ENCODE measurements at places on chromosomes 7 and 10. TPM values are rescaled to one million over a fixed set of nuclear protein-coding genes. Genes with fewer than 3 reads are reported as not detected.

DNA sequence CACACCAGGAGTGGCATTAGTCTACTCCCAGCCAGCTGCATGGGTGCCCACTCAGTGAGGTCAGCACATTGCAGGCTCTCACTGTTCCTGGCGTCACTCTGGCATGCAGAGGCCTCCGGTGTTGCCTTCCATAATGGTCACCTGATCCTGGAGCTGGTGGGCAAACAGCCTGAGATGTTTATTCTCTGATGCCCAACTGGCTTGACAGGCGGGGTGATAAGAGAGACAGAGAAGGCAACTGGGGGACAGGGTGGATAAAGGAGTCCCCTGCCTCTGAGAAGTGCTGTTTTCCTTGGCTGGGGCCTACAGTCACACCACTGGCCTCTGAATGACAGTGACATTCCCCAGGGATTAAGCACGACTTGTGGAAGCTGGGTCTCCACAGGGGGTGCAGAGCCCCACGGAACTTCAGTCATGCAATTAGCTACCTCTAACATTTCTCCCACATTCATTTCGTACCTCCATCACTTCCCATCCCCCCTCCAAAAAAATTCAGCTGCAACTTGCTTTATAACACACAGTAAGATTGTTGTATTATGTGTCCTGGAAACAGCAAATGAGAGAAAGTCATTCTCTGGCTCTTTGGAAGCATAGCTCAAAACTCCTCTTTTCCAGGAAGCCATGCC is 7.1 kb upstream of the RBM20 start:
- H3K4me3 ChIP-seq: no peak overlapping the region
- H3K4me1 ChIP-seq: peaks cover 7% of the 10 kb centered on the region
- no peak overlapping the region for H3K27ac ChIP-seq
- peaks cover 37% of the 10 kb centered on the region for H3K27me3 ChIP-seq
- DNase-seq: no peak
- H3K36me3 ChIP-seq: no peaks in the 10 kb centered on the region

- no peak overlapping the region for H3K4me3 ChIP-seq
- H3K36me3 ChIP-seq: no peaks in the 10 kb centered on the region
- no peaks in the 10 kb centered on the region for H3K4me1 ChIP-seq
Observed at GRCh38 chr10:19111501-19112267, 63.1 kb downstream of the MALRD1 start.

- no peak overlapping the region for H3K4me3 ChIP-seq
- H3K27me3 ChIP-seq: no peaks in the 10 kb centered on the region
- no peak overlapping the region for H3K27ac ChIP-seq
- no peak for DNase-seq
- no peaks in the 10 kb centered on the region for H3K36me3 ChIP-seq
Observed at GRCh38 chr10:80894797-80895467, 357.2 kb downstream of the SH2D4B start.

DNA sequence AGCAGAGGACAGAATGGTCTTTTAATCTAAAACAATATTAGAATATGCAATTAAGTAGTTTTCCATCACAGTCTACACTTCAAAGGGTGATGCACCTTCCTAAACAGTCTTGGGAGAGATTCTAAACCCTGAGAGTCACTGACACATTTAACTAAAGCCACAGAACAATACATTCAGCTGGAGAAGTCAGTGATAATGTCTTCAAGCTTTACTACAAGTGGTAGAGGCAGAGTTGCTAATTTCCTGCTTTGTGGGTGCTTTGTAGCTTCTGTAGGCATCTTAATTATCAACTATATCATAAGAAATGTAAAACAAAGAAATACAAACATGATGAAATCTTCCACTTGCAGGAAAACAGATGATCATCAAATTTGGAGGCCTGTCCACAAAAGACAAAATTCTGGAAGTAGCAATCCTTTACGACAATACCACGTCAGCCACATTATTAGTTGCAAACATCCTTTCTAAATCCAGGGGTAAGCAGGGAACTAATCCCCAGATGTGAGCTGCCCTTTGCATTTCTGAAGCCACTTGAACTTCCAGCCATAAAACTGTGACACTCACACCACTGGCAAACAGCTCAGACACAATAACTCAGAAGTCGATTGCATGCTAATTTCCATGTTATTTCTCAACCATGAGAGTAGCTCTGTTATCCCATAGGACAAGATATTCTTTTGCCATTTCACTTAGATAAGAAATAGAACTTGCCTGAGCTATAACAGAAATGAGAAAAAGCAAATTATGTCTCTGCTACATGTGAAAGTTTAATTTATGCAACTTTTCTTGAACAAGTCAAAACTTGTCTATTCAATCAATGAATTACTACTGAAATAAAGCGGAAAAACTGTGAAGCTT is 212.2 kb downstream of the FAM107B start:
- H3K4me1 ChIP-seq: peaks cover 89% of the 10 kb centered on the region
- peak overlapping the region; percentile 89 for H3K27ac ChIP-seq
- peaks cover 40% of the 10 kb centered on the region for H3K36me3 ChIP-seq
- no peaks in the 10 kb centered on the region for H3K27me3 ChIP-seq

- no peaks in the 10 kb centered on the region for H3K27me3 ChIP-seq
- no peak for DNase-seq
- H3K4me1 ChIP-seq: peaks cover 16% of the 10 kb centered on the region
- no peak overlapping the region for H3K27ac ChIP-seq
- peaks cover 3% of the 10 kb centered on the region for H3K36me3 ChIP-seq
- H3K4me3 ChIP-seq: no peak overlapping the region
Observed at GRCh38 chr10:103663802-103664201, 170.3 kb downstream of the NEURL1 start.

GRCh38 chr10:125370578-125370977 is 210.2 kb upstream of the CTBP2 start:
- H3K36me3 ChIP-seq: no peaks in the 10 kb centered on the region
- no peaks in the 10 kb centered on the region for H3K4me1 ChIP-seq
- no peaks in the 10 kb centered on the region for H3K27me3 ChIP-seq
- H3K27ac ChIP-seq: no peak overlapping the region

- DNase-seq: peak; percentile 53
- H3K4me3 ChIP-seq: no peak overlapping the region
- H3K36me3 ChIP-seq: no peaks in the 10 kb centered on the region
- H3K27ac ChIP-seq: no peak overlapping the region
Observed at GRCh38 chr10:36888925-36889573, 236.3 kb upstream of the ANKRD30A start.

DNA sequence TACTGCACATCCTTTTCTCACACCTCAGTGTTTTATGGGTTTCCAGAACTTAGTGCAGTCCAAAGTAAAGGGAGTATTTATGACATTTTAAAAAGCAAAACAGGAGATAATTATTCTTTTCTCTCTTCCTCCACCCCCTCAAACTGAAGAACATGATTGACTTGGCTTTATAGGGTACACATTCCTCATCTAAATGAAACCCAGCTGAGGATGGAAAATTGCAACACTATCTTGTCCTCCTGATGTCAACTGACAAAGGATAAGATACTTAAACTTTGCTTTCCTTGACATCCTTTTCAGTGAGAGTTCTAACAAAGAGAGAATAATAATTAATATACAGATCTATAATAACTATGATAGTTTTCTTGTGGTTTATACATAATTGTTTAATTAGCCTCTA is 299.1 kb downstream of the BBS9 start:
- no peaks in the 10 kb centered on the region for H3K27me3 ChIP-seq
- no peaks in the 10 kb centered on the region for H3K4me1 ChIP-seq
- H3K4me3 ChIP-seq: no peak overlapping the region
- no peaks in the 10 kb centered on the region for H3K36me3 ChIP-seq

- peaks cover 27% of the 10 kb centered on the region for H3K4me1 ChIP-seq
- peak overlapping the region; percentile 6 for H3K27ac ChIP-seq
- peak; percentile 75 for DNase-seq
- no peaks in the 10 kb centered on the region for H3K36me3 ChIP-seq
- peak overlapping the region; percentile 41 for H3K4me3 ChIP-seq
Observed at GRCh38 chr7:25851332-25852210, 300.4 kb upstream of the NFE2L3 start.

DNA sequence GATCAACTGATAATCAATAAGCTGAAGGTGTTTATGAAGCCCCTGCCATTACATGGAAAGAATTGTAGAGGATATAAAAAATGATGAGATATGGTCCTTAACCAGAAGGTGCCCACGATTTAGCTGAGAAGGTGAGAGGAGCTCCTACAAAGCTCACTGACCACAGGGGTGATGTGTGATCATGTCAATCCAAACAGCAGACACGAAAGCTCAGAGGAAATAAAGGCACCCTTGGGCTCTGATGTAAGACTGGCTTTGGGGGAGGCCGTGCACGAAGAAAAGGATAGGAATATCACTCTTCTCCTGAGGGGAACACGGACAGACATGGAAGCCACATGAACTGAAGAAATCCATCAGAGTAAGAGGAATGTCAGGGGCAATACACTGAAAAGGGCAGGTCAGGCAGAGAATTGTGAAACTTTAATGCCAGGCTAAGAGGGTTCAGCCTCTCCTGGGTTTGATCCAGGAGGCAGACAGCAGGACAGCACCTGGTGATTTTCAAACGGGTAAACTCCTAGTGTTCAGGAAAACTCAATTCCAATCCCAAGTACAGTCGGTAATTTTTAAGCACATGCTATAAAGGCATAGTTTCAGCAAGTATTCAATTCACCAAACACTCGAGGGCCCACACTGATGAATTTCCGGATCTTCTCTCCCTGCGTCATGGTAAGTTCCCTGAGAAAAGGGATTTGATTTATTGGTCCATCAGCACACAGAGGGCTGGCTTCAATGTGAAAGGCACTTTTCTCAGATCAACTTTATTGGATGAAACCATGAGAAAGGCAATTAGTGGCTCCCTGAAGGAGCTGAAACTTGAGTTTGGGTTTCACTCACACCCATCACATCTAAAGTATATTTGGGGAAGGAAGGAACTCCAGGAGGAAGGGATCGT is 163.8 kb downstream of the PRPF18 start:
- H3K27ac ChIP-seq: no peak overlapping the region
- H3K4me3 ChIP-seq: no peak overlapping the region
- H3K4me1 ChIP-seq: no peaks in the 10 kb centered on the region
- no peak for DNase-seq
- H3K27me3 ChIP-seq: peaks cover 38% of the 10 kb centered on the region

- peaks cover 10% of the 10 kb centered on the region for H3K4me1 ChIP-seq
- peaks cover 59% of the 10 kb centered on the region for H3K27me3 ChIP-seq
- peaks cover 2% of the 10 kb centered on the region for H3K36me3 ChIP-seq
- peak overlapping the region; percentile 60 for H3K4me3 ChIP-seq
- no peak for DNase-seq
Observed at GRCh38 chr7:22357311-22358175, 589 bp upstream of the RAPGEF5 start.

GRCh38 chr10:32333849-32334248 is 13.1 kb downstream of the EPC1 start:
- peaks cover 78% of the 10 kb centered on the region for H3K4me1 ChIP-seq
- peak overlapping the region; percentile 56 for H3K4me3 ChIP-seq
- no peak for DNase-seq
- H3K27ac ChIP-seq: peak overlapping the region; percentile 81

DNA sequence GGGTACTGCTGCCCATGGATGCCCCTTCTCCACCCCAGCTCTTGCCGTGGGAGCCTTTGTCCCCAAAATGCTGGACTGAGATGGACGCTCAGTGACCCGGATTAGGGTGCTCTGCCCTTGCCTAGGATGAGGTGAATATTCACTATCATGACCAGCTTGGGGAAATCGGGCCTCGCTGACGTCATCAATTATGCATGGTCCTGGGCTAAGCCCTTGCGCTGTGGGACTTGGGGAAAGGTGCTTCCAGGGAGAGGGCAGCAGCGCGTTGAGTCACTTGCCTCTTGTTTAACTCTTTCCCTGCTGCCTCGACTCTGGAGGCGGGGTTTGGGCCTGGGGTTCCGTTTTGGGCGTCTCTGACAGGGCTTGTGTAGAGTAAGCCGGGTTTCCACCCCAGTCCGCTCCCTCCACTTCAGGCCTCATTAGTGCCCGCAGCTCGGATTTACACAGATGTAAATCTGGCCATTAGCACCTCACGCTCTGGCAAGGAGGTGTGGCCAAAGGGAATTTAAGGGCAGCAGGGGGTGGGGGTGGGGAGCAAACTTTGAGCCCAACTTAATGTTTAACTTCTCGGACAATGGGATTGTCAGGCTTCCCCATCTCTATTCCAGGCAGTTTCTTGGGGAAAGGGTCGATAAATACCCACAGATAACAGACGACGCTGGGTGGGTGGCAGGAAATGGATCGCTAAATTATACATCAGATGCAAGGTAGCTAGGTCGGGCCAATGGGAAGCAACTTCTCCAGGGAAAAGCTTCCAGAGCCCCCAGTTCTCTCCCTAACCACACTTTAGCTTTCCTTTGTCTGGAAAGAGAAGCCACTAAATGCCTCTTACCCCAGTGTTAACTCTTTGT is 51.3 kb upstream of the TCF7L2 start:
- DNase-seq: no peak
- no peaks in the 10 kb centered on the region for H3K36me3 ChIP-seq
- H3K27ac ChIP-seq: no peak overlapping the region
- H3K4me3 ChIP-seq: no peak overlapping the region
- H3K4me1 ChIP-seq: no peaks in the 10 kb centered on the region

DNA sequence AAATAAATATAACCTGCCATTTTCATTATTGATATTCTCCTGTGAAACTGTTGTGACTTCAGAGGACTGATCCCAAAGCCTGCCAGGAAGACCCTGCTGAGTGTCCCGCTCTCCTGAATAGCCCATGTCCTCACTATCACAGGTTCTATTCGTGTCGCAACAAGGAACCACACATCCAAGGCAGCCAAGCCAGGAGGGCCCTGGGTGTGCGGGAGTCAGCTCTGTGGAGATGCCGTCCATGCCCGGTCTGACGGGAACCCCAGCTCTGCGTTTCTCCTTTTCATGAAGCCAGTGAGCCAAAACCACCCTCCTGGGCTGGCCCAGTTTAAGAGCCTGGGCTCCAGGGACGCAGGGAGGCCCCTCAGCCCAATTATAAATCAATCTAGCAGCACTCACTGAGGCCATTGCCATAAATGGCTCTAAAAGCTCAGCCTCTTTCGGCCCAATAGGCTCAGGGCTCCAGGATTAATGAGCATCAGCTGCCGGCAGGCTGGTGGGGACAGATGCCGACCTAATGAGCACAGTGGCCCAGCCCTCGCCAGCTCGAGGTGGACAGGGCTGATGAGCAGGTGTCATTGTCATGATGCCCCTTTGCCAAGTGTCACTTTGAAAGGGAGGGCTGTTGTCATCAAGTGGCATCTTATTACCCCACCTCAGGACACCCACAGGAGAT is 177.9 kb downstream of the PLXNA4 start:
- DNase-seq: no peak
- H3K4me3 ChIP-seq: no peak overlapping the region
- H3K27ac ChIP-seq: no peak overlapping the region
- H3K36me3 ChIP-seq: no peaks in the 10 kb centered on the region
- H3K4me1 ChIP-seq: peaks cover 11% of the 10 kb centered on the region
- H3K27me3 ChIP-seq: peaks cover 8% of the 10 kb centered on the region

Gene SLC13A1
- not detected for total RNA-seq

Gene MYOZ1
- not detected for total RNA-seq

Gene ADCK2
- 18.3 TPM for total RNA-seq

Gene MKLN1
- total RNA-seq: 35.5 TPM

Gene FAM25A
- total RNA-seq: not detected

Gene LIPK
- total RNA-seq: not detected

Gene UMAD1
- 14.2 TPM for total RNA-seq

Gene FOXI2
- total RNA-seq: not detected

Gene ZNF503
- total RNA-seq: 0.80 TPM

Gene SVOPL
- total RNA-seq: not detected
